ENCODE measurements at places on chromosomes 16 and 17.

GRCh38 chr16:63292036-63292435 is 1255.8 kb upstream of the CDH8 start:
- DNase-seq = no peak

- no peak for DNase-seq
Observed at GRCh38 chr17:78122216-78122930, 6.2 kb downstream of the TMC6 start.

DNA sequence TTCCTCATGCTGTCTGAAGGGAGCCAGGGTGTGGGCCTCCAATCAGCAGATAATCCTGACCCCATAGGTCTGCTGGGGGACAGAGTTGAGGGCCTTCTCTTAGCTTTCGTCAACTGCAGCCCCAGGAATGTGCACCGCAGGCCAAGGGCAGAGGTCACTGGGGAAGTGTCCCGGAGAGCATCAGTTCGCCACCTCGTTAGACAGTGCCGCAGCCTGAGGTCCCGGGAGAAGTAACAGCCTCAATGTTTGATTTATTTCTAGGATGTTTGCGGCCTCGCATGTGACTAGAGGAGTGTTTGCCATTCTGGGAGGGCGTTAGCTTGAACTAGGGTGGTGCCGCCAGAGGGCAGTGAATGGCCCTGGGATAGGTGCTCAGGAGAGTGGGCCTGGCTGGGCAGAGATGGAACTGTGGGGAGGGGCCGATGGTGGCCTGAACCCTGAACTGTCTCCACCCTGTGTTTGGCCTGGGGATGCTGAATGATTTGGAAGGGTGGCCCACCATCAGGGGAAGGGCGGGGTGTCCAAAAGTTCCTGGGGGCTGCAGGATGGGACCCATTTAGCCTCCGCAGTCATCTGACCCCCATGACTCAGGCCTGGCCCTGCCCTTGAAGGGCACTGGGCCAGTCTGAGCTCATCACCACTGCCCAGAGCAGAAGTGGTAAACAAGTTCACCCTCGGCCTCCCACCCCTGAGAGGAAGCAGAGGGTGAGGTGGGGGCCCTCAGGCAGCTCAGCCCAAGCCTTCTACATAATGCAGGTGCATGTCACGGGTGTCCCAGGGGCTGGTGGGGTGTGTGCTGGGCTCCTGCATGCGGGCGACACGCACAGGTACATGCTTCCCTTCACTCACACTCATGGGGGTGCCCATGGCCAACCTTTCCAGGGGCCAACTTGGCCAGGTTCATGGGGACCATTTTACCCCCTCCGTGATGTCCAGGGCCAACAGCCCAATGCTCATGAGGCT is 12.4 kb upstream of the TAC4 start:
- no peak for DNase-seq

DNA sequence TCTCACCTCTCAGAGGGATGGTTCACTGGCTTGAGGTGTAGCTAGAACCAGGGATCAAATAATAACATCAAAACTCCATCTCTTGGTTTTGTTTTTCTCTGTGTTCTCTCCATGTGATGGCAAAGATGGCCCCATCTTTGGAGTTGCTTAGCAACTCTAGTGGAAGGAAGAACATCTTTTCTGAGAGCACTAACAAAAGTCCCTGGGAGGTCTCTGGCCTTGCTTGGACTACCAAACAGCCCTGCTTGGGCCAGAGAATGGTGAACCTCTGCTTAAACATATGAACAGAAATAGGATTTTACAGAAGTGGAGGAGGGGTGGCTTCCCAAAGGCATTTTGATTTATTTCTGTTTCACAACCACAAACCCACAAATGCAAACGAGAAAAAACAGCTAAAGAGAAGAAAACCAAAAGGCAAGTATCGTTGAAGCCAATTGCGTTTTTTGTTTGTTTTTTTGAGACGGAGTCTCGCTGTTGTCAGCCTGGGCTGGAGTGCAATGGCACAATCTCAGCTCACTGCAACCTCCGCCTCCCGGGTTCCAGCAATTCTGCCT is 13.2 kb downstream of the GABARAPL2 start:
- no peak for DNase-seq

DNA sequence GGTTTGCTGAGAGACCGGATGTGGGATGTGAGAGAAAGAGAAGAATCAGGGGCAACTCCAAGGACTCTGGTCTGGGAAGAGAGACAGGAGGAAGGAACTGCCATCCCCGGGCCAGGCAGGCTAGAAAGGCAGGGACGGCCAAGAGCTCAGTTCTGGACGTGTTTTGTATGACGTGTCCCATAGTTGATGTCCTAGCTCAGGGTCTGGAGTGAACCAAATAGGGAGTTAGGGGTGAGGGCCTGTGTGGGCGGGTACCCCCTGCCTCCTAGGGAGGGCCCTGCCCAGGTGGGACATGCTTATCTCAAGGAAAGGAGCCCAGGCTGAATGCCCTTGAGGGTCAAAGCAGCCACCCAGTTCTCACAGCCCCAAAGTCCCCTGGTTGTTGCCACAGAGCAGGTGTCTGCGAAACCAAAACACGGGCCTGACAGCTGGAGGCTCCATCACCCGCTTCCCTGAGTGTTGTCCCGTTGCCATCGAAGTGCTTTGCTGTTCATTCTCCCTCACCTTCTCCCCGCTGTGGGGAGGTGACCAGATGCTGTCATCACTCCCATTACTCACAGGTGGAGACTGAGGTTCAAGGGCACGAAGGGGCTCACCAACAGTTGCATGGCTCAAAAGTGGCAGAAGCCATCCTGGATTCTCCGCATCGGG is 7.5 kb downstream of the ABCC3 start:
- no peak for DNase-seq

DNA sequence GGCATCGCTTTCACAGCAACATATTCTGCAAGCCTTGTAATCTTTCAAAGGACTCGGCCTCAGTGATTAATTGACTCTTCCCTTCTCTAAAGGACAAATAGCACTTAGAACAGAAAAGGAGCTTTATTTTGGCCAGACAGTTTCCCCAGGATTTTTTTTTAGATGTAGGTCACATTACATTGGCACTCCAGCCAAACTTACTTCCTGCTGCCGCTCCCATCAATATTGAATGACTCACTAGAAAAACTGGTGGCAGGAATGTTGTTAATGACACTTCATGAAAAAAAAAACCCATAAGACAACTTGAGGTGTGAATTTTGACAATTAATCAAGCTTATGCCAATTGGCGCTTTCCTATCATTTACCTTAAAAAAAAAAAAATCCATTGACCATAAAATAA is 432.6 kb downstream of the TOX3 start:
- no peak for DNase-seq

GRCh38 chr16:81994485-81994884 is 16.8 kb downstream of the SDR42E1 start:
- DNase-seq = no peak

- no peak for DNase-seq
Observed at GRCh38 chr17:80996422-80997305, 5.0 kb downstream of the CHMP6 start.

GRCh38 chr16:78192734-78193488 is 93.5 kb downstream of the WWOX start:
- DNase-seq = no peak

GRCh38 chr17:27577884-27578717 is 52.9 kb upstream of the LGALS9 start:
- no peak for DNase-seq

DNA sequence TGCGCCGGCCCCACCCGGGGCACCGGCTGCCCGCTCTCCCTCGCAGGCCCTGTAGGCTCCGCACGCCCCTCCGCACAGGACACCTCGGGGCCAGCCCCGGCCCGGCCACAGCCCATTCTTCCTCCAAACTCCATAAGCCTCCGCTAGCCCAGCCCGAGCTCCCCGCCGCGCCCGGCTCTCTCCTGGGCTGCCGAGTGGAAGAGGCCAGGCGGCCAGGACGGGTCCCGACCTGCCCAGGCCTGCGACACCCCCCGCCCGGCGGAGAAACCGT is 397 bp downstream of the NCOR1 start:
- DNase-seq = peak; percentile 10

DNA sequence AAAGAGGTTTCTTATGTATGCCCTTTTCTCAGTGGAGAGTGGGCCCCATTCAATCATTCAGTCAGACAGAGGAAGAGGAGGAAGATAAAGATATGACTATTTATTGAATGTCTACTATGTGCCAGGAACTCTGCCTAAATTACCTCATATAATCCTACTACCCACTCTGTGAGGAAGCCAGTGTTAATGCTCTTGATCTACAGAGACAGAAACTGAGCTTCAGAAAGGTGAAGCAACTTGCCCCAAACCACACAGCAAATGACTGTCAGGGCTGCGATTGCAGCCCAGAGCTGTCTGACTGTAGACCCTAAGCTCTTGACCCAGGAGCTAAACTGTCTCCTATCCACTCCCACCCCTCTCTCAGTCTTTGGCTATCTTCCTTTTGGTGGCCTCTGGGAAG is 8.4 kb downstream of the SRCIN1 start:
- no peak for DNase-seq

GRCh38 chr16:69762814-69763598 is 874 bp downstream of the WWP2 start:
- no peak for DNase-seq

DNA sequence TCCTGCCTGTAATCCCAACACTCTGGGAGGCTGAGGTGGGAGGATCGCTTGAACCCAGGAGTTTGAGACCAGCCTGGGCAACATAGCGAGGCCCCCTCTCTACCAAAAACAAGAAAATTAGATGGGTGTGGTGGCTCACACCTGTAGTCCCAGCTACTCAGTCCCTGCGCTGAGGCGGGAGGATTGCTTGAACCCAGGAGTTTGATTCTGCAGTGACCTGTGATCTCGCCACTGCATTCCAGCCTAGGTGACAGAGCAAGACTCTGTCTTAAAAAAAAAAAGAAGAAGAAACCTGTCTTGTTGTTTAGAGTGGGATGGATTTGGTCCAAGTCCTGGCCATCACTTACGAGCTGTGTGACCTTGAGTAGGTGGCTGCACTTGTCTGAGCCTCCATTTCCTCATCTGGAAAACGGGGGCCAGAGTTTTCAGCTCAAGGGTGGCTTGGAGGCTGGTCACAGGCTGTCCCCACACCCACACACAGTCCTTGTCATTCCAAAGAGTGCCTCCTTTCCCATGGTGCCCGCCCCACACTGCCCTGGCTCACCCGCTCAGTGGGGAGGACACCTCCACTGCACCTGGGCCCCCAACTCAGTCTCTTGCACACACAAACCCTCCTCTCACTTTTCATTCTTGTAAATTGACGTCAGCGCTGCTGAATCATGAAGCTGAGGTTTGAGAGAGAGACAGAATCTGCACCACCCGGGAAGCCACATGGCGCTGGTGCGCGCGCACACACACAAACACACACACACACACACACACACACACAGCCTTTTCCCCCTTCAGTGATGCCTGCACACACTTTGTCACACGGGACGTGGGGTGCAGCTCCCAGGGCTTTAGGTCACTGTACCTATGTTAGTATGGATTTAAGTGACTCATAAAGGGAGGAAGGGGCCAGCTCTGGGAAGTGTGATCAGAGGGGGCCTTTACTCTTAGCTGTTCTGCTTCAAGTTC is 4.2 kb downstream of the SOCS1 start:
- peak; percentile 59 for DNase-seq

GRCh38 chr16:10988164-10988803 is 43.9 kb downstream of the CLEC16A start:
- no peak for DNase-seq

DNA sequence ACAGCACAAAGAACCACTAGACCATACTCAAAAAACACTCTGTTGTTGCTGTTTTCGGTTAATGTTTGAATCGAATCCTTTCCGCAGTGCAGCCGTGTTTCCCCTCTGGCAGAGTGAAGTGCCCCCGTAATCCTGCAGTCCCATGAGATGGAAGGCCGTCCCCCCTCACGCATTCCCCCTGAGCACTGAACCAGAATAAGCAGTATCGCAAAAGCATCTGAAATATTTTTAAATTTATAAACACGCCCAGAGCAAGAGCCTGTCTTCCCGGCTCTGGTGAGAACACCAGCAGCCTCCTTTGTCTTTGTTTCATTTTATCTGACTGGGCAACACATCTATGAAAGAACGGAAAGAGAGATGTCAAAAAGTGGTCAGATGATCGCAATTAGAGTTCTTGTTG is 121.0 kb upstream of the ADAMTS18 start:
- no peak for DNase-seq

GRCh38 chr16:8620535-8620934 is 963 bp upstream of the METTL22 start:
- DNase-seq = no peak

DNA sequence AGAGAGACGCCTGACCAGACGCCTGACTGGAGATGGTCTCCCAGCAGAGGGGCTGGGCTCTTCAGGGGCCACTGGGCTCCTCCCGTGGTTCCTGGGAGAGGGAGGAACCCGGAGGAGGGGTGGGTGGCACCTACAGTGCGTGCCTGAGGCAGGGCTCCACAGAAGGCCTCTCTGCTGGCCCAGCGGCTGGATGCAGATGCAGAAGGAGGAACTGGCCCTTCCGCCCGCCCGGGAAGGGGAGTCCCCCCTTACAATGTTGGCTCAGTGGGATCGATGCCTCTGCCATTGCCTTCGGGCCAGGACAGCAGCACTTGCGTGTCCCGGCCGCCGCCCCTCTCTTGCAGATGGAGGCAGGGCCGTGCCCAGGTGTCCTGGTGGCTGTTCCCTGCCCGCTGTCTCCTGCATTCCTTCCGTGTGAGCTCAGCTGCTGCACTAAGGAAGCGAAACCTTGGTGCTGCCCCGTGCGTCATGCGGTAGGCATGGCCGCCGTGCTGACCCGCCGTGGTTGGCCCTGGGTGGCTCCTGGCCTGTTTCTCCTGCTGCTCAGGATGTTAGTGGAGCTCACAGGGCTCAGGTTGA is 15.1 kb downstream of the BAIAP2 start:
- no peak for DNase-seq

All from activated CD8-positive, alpha-beta memory T cell treated with anti-CD3 and anti-CD28 coated beads for 1 hour (primary cell).